ENCODE measurements at places on chromosomes 5 and 9.

DNA sequence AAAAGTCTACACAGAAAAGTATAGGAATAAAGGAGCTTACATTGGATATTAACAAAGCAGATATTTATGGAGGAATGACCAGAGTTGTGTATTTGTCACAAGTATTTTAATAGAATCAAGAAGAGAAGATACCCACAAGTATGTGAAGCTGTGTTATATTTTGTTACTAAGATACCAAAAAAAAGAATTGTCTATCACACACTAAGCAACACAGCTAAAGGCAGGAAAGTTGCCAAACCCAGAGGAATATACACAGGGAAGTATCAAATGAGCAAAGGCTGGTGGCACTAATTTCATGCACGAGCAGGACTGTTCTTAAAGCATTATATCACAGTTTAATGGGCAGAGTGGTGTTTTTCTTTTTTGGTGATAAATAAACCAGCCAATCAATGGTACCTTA is 30.9 kb upstream of the RAI14 start:
- no peak for DNase-seq

DNA sequence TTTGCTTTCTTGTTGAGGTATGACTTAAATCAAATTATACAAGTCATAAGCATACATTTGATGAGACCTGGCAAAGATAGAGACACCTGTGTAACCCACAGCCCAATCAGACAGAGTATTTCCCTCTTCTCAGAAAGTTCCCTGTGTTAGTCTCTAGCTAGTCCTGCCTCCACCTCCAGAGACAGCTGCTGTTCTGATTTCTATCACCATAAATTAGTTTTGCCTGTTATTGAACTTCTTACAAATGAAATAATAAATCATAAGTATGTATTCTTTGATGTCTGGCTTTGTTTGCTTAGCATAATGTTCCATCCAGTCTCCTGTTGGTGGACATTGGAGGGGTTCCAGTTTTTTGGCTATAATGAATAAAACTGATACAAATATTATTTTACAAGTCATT is 194.5 kb downstream of the ICE1 start:
- no peak for DNase-seq

DNA sequence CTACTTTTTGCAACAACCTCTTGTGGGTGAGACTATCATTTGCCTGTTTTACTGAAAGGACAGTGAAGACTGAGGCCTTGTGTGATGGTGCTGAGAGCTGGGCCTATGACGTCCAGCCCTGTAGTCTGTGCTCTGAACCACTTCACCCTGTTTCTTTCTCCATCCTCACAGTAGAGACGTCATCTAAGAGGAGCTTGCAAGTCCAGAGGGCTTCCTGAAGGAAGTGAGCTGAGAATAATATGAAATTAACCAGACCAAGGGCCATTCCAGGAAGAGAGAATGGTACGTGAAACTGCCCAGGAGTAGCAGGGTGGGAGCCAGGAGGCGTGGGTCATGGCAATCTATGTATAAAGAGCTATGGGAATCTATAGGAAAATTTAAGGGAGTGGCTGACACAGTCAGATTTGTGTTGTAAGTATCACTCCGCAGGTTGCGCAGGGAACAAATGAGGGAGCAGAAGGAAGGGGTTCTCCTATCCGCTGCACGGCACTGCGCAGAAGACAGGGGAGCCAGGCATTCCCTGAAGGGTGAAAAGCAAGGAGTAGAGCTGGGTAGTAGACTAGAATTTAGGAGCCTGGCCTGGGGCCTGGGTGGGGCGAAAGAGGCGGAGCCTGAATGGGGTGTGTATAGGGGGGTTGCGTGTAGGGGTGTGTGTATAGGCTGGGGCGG is 596 bp upstream of the FGFR4 start:
- DNase-seq: no peak

- DNase-seq: no peak
Observed at GRCh38 chr5:147175516-147176097, 59.2 kb upstream of the STK32A start.

DNA sequence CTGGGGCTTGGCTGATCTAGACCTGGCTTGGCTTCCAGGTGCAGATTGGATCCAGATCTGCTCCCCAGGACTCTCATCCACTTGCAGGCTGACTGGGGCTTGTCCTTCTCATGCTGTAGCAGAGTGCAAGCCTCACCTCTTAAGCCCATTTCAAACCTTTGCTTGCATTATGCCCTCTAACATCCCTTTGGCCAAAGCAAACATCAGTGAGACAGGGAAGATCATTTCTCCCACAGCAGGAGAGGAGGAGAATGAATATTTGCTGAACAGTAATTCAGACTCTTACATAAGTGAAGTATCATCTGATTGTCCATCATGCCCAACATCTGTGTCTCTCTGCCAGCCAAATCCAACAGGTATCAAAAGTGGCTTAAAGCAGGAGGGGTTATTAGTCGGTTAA is 194.9 kb downstream of the C9orf152 start:
- no peak for DNase-seq

GRCh38 chr5:17147170-17147569 is 70.3 kb upstream of the BASP1 start:
- no peak for DNase-seq

DNA sequence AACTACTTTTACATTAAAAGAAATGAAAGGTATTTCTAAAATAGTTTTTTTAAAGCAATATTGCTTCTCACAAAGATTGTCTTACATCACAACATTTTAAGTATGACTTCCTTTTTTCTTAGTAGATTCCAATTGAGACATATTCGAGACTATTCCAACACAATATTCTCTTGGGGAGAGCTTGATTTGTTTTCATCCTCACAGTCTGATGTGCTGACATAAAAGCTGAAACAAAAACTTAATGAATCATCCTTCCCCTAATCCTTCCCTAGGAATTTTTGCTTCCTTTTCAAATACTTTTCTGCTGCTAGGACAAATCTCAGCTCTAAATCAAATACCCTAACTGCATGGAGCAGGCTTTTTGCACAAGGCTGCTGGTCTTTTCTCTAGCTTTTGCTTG is 245.8 kb upstream of the MAP3K1 start:
- no peak for DNase-seq

GRCh38 chr5:169913479-169913878 is 66.8 kb downstream of the INSYN2B start:
- DNase-seq: no peak

GRCh38 chr9:127444921-127445850 is 6.0 kb downstream of the RPL12 start:
- no peak for DNase-seq

GRCh38 chr9:105291422-105291859 is 47.0 kb downstream of the SLC44A1 start:
- no peak for DNase-seq

GRCh38 chr5:121692158-121692557 is 159.5 kb upstream of the FTMT start:
- no peak for DNase-seq

DNA sequence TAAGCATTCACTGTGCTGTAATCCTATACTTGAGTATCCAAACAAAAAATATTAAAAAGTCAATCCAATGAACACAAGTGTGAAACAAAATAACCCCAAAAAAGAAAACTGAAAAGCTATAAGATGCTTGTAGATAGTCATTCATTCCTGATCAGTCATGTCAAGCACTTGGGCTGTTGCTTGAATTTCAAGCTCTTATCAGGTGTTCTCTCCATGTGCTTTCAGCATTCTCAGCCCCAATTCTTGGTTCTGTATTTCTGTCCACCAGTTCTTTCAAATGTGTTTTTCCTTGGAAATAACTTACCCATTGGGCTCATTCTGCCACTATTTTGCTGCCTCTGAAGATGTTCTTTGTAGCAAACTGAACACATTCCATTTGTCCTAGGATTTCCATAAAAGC is 4.7 kb downstream of the ZFAND5 start:
- no peak for DNase-seq

DNA sequence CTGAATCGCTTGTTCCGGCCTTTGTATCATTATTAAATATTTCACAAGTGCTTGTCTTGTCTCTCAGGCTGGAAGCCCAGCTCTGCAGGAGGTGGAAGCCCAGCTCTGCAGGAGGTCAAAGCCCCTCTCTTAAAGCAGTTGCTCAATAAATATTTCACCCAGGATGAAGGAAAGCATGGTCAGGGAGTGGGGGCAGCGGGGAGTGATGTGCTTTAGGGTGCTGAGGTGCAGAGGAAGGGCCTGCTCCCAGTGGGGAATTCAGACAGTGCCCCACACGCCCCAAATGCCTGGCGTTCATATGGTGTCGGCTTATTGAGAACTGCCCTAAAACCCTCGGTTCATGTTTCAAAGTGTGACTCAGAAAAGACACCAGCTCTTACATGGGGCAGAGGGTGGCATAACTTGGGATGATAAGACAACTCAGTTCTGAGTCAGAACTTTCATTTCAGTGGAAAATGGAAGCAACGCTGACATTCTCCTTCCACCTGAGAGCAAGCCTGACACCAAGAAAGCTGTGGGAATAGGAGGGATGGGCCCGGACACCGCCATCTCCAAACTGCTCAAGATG is 114.3 kb upstream of the DAP start:
- no peak for DNase-seq

GRCh38 chr5:170307575-170308465 is 10.2 kb upstream of the LCP2 start:
- no peak for DNase-seq

Data from brain (organoid and tissue), 16 donors.